Panc1 (cell line): ENCODE measurements at places on chromosomes 2 and 18.

DNA sequence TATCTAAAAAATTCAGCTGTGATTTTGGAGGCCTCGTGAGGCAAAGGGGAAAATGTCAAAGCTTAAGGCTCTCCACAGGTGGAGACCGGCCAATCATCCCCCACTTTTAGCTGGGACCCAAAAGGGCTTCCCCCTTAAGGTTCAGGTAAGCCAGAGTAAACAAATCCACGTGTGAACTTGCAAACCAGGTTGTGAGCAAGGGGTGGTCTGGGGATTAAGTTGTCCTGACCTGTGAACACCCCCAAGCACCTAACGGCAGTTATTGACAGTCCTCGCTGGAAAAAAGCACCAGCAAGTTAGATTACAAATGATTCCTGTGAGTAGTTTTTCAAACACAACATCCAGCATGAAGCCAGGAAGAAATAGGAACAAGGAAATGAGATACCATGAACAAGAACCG, 42.9 kb downstream of the MYO7B start:
- no peak for DNase-seq

DNA sequence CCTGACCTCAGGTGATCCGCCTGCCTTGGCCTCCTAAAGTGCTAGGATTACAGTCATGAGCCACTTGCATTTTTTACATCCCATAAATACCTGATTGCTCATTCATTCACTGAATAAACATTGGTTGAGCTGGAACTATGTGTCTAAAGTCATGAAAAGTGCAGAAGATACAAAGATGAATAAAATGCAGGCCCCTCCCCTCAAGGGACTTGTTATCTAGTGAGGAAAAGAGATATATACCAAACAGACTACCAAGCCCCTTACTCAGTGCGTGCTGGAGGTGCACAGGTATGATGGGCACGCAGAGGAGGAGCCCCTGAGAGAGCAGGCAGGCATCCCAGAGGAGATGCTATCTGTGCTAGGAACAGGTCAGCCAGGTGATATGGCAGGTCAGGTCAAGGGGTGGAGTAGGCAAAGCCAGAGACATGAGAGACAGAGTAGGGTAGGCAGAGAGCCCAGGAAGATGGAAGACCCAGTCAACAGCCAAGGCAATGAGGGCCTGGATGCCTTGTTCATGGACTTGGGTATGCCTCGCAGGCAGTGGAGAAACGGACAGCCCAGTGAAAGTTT, 7.7 kb downstream of the FHL2 start:
- peak; percentile 74 for DNase-seq

DNA sequence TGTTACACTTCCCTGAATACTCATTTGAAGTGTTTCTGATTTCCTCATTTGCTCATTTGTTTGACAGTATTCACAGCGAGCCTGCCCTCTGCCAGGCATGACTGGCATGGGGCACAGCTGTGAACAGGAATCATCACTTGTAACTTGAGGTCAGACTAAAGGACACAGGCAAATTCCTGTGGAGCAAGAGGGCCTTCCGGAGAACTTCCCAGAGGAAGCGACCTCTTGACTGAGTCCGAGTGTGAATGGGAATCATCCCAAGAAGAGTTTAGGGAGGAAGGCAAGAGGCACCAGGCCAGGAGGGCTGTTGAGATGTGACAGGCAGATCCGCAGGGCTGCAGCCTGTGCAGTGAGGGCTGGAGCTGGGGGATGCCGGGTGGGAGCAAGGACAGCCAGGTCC, 45.4 kb downstream of the LIMS1 start:
- no peak for DNase-seq

DNA sequence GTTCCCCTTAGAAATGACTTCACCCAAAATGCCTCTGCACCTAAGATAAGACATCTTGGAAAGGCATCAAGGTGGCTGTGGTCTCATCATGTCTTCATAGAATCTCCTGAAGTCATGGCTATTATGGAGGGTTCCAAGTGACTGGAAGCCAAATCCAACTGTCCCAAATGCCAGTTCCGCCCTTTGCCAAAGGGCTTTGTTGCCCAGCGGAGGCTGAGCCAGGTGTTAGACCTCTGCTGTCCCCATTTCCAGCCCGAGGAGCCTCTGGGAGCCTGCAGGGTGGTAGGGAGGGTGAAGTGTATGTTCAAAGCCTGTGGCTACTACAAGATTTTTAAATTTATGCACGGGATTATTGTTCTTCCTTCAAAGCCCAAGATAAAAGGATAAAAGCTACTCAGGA, 25.7 kb downstream of the RHOB start:
- DNase-seq = no peak

- DNase-seq = no peak
Measured at GRCh38 chr2:234450431-234451124, 46.3 kb downstream of the ARL4C start.

DNA sequence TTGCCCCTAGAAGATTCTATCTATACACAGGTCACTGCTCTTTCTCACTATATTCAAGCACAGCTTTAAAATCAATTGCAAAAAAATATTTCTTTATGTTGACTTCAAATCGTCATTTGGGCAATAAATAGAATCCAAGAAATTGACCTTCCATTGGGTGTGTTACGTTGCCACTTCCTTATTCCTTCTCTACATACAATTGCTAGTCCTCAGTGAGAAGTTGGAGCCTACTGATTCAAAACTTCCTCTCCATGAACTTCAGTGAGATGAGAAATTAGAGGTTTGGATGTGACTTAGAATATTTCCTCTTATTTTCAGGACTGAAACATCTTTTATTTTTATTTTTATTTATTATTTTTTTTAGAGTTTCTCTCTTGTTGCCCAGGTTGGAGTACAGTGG, 40.3 kb downstream of the PMAIP1 start:
- no peak for DNase-seq

GRCh38 chr2:65661980-65662653, 229.7 kb upstream of the SPRED2 start:
- DNase-seq = no peak

- no peak for DNase-seq
Measured at GRCh38 chr2:128261245-128262128, 57.2 kb downstream of the HS6ST1 start.

- no peak for DNase-seq
Measured at GRCh38 chr2:8259106-8259840, 422.6 kb upstream of the ID2 start.

DNA sequence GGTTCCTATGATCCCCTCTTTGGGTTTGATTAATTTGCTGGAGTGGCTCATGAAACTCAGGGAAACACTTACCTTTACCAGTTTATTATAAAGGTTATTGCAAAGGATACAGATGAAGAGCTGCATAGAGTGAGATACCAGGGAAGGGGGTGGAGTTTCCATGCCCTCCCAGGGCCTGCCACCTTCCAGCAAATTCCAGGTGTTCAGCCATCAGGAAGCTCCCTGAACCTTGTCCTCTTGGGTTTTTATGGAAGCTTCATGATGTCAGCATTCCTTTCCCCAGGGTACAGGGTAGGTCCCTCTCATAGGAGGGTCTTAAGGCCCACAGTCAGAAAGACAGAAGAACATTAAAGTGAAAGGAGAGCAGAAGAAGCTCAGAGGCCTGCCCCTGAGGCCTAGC, 123.9 kb upstream of the DCC start:
- no peak for DNase-seq

DNA sequence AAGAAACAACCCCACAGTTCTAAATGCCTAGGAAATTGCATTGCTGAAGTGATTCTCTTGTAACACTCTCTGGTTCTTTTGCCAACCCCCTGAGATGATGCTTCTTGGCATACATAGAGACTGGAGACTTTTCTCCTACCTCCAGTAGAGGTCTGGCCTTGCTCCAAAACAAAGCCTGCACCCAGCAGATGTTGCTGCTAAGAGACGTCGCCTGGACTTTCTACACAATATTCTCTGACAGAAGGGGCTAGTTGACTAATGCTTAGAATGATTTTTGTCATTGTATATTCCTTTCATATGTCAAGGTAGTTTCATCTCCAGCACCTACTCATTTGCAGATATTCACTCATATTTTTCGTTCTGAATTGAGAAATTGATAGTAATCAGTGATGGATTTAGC, 24.6 kb downstream of the SOWAHC start:
- no peak for DNase-seq

DNA sequence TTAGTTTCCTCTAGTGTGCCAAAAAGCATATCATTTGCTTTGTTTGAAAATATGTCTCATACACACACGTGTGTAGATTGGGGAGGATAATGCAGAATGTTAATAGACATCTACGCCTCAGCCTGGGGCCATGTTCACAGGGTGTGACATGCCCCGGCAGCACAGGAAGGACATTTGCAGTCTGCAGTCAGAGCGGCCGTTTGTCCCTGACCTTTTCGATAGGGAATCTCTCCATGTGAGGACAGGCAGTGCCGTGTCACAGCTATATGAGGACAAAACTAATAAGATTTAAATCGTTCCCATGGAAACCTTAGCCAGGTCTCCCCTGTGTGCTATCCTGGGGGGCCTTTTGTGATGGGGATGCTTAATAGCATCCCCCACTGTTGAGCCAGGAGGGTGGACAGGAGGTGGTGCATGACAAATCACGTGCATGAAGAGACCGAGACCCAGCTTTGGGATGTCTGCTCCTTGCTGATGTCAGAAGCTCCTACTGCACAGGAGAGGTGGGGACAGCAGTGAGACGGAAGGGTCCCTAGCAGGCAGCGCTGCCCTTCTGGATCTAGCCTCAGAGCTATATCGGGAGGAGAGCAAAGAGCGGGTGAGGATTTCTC, 100.6 kb downstream of the RNF144A start:
- DNase-seq = no peak

GRCh38 chr2:128735296-128735960, 416.8 kb upstream of the HS6ST1 start:
- DNase-seq = no peak

DNA sequence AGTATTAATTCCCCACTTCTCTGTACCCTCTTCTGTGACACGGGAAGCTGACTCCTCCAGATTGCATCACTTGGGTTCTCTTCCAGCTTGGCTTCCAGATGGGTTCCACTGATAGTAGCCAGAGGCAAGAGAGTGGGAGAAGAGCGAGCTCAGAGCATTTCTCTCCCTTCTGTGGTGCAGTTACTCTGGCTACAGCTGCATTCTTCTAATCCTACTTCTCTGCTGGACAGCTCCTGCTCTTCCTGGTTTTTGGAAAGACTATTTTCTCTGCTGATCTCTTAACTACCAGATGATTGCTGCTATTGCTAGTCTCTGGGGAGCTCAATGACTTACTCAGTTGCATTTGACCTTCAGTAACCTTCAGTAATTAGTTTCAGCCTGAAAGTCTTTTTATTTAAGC, 187.5 kb upstream of the MAP2 start:
- DNase-seq = no peak

DNA sequence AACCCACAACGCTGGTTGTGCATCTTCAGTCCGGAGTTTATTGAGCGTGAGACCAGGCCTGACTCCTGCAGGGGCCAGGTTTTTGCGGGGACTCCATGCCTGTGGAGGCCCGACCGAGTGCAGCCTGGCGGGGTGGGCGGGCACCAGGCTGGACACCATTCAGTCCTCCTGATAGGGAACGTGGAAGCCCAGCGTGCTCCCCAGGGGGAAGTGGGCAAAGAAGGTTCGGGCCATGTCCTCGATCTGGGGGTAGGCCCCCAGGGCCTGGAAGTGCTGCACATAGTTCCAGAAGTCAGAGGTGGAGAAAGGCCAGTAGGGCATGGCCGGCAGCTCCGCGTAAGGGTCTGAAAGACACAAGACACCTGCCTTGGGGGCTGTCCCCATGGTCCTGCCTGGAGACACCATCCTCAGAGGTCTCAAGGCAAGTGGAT, 1.4 kb downstream of the OTOS start:
- DNase-seq = no peak

DNA sequence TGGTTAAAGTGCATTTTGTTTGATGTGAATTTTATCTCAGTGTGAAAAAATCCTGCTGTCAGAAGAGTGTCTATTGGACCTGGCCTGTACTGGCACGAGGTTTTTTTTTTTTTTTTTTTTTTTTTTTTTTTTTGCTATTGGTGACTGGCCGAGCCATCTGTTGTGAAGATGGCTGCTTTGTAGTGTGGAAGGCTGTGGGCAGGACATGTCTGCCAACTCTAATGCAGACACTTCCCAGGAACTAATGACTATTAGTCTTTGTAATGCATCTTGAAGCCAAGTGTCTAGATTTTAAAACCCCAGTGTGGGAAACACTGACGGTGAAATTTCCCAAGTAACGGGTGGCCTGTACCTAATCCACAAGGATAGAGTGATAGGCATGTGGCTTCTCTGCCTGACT, 34.3 kb downstream of the ZAP70 start:
- no peak for DNase-seq

- no peak for DNase-seq
Measured at GRCh38 chr2:117832905-117833613, 18.6 kb downstream of the DDX18 start.

- no peak for DNase-seq
Measured at GRCh38 chr2:169715379-169716237, 18.0 kb upstream of the KLHL23 start.

- no peak for DNase-seq
Measured at GRCh38 chr2:59277671-59278070, 1036.5 kb upstream of the FANCL start.

DNA sequence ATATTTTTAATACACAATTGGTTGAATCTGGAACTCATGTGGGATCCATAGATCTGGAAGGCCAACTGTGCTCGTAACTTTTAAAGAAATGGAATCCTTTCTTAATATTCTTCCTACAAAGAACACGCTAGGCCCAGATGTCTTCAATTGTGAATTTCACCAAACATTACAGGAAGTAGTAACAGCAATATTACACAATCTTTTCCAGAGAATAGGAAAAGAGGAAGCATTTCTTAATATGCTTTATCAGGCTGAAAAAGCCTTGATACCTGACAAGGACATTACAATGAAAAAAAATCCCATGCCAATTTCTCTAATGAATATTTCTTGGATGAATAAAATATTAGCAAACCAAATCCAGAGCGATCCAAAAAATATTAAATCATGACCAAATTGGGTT, 80.3 kb upstream of the HAAO start:
- no peak for DNase-seq

DNA sequence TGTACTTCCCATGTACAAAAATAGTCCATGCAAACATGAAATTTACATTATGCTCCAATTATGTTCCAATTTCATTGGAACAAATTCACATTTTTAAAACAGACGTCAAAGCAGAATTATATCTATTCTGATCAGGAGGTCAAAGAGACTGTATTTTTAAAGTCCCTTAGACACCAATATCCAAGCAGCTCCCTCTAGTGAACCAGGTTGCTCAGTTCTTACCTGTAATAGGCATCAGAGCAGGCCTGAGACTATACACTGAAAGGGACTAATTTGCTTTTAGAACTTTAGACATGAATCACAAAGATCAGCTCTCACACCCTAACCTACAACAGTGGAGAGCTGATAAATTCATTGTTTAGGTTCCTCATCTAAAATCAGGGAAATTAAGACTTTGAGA, 273.9 kb downstream of the MBD2 start:
- no peak for DNase-seq

- DNase-seq = no peak
Measured at GRCh38 chr2:20184067-20184938, 40.6 kb downstream of the SDC1 start.
